ENCODE measurements at places on chromosomes 4 and X.

DNA sequence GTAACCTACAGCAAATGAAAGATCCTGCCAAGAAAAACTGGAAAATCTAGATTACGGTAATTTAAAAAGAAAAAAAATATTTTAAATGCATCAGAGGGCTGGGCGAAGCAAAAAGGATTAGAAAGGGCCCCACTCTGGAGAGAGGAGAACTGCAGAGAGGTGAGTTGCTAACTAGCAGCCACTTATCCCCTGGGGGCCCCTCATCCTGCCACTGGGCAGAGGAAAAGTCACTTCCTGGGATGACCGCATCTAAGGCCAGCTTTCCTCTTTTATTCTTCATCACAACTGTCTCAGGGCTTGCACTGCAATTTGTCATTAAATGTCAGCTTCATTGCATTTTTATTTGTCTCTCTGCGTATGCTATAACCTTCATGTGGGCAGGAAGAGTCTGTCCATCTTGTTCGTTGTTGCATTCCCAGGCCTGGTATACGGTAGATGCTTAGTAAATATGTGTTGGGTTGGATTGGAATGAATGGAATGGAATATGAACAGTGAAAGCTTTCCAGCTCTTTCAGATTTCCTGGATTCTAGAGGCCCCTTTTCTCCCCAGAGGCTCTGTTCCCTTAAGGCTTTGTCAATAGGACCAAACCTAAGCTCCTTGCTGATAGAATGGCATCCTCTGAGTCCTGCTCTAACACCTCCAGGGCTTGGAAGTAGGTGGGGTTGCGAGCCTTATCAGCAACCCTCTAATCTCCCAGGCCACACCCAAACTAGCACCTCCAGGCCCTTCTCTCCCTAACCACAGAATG lies 58.9 kb downstream of the TLR10 start:
- no peak for DNase-seq

GRCh38 chrX:123830309-123830708 lies 29.5 kb upstream of the XIAP start:
- peak; percentile 51 for DNase-seq

- DNase-seq: no peak
These were observed 1212.4 kb downstream of the PCDH18 start for GRCh38 chr4:136319789-136320464.

DNA sequence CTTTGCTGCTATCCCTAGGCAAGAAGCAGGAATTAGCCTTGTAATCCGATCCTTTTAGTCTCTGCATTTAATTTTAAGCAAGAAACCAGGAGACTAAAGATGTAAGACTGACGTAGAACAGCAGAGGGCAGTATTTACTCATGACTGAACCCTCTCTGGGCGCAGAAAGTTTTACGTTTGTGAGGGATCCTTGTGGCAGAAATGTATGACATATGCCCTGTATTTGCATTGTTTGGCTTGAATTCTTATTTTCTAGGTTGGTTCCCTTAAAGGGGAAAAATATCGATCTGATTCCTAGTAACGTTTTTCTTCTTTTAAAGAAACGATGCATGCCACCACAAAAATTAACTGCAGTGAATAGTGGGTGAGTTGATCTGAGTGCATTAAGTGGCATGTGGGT lies 1.3 kb upstream of the FAT4 start:
- DNase-seq: no peak

GRCh38 chr4:86043755-86044592 lies 315.9 kb downstream of the MAPK10 start:
- DNase-seq: no peak

GRCh38 chr4:55117511-55117910 lies 7.9 kb downstream of the KDR start:
- no peak for DNase-seq

GRCh38 chr4:13933191-13933590 lies 305.7 kb upstream of the BOD1L1 start:
- no peak for DNase-seq

DNA sequence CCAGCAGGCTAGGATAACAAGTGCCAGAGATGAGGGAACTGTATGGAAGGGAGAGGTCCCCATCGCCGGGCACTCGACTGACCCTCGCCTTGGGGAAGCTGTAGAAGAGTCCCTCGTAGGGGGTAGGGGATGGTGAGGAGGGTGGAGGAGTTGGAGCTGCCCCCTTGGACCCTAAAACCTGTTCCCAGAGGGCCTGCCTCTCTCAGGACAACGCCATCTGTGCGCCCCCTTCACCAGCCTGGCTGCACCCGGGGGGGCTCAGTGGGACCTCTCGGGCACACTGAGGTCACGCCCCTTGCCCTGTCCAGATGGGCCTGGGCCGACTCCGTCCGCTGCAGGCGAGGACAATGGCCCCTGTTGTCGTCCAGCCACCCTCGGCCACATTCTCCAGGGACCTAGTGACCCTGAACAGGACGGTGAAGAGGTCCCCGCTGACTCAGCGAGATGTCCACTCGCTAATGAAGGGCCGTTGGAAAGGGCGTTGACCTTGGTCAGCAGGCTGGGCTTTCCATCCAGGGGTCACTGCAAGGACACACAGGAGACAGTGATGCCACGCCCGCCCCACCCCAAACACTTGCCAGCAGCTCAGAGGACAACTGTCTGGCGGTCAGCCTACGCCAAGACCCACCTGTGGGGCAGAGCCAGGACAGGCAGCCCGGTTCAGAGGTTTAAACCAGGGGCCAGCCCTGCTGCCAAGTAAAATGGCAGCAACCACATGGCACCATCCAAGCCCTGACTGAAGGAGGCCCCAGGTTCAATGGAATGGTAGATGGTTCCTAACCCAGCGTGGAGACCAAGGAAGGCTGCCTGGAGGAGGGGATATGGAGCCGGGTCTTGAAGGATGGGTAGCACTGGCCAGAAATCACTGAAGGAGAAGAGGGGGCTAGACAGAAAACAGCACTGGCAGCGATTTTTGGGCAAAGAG lies 51.2 kb downstream of the HMX1 start:
- no peak for DNase-seq

- DNase-seq: no peak
These were observed 29.3 kb downstream of the DYNLT3 start for GRCh38 chrX:37818031-37818430.

DNA sequence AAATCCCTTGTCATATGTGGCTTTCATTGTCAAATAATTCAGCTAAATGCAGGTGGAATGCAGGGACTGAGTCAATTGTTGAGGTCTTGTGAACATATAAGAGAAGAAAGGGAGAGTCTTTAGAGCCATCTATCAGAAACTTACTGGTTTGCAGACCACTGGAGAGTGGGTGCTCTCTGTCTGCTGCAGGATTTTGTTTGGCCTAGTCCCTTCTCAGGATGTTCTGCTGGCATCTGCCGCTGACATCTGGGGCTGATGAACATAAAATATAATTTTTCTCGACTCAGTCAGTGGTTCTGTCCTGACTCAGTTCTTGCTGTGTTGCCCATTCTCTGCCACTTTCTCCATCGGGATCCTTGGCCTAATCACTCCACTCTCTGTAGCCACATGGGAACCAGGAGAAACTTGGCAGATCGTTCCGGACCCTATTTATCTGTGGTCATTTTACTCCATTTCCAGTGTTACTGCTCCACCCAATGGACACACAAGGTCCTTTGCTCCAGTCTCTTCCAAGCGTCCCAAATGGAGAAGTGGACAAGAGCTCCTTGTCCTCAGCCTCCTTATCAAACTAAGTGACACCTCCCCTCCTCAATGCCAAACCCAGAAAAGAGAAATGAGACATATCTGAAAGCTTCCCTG lies 436.2 kb downstream of the FAT4 start:
- DNase-seq: no peak

- no peak for DNase-seq
These were observed 36.7 kb upstream of the TLR3 start for GRCh38 chr4:186032259-186032658.

GRCh38 chr4:124754681-124755080 lies 42.1 kb upstream of the ANKRD50 start:
- DNase-seq: no peak

DNA sequence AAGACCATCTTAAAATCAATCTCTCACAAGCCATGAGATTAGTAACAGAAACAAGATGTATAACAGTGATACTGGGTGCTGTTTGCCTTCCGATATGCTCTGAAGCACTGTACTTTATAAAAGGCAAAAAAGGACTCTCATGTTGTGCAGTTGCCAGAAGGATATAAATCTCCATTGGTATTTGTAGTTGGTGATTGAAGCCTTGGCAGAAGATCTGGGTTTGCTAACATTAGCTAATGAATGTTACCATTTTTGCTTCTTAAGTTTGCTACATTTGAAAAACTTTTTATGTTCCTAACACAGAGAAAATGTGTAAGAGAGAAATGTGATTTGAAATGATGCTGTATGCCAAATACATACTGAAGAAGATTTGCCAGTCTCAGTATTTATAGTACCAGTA lies 44.4 kb downstream of the RAP1GDS1 start:
- no peak for DNase-seq

- no peak for DNase-seq
These were observed 66.1 kb upstream of the IL15 start for GRCh38 chr4:141570290-141570689.

DNA sequence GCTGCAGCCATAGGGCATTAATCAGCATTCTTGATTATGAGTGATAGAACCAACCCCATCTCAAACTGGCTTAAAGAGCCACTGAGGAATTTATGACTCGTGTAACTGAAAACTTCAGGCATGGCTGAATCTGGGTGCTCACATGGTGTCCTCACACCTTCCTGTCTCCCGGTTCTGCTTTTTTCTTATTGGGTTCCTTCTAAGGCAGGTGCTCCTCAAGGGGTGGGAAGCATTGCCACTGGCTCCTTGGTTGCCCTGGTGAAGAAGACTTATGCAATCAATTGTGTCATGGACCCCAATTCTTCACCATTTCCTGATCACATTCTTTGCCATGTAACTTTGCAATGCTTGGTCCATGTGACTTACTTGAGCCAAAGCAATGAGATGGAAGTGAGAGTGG lies 4.3 kb upstream of the ZCCHC4 start:
- DNase-seq: no peak

- no peak for DNase-seq
These were observed 5.7 kb downstream of the PITX2 start for GRCh38 chr4:110617075-110617640.

- DNase-seq: no peak
These were observed 8.7 kb downstream of the SMIM10 start for GRCh38 chrX:134999469-134999868.

GRCh38 chrX:10619425-10620046 lies 849 bp downstream of the MID1 start:
- DNase-seq: no peak

DNA sequence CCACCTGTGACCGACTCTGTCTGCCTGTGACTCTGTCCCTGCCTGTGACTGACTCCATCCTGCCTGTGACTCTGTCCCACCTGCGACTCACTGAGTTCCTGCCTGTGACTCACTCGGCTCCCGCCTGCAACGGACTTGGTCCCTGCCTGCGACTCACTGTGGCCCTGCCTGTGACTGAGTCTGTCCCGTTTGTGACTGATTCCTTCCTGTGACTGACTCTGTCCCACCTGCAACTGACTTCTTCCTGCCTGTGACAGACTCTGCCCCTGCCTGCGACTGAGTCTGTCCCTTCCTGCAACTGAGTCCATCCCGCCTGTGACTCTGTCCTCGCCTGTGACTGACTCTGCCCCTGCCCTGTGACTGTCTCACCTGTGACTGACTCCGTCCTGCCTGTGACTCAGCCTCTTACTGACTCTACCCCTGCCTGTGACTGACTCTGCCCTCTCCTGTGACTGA lies 9.6 kb upstream of the UVSSA start:
- DNase-seq: peak; percentile 77

- DNase-seq: no peak
These were observed 611.0 kb downstream of the KCTD8 start for GRCh38 chr4:43837604-43838003.

All from activated CD4-positive, alpha-beta T cell treated with anti-CD3 and anti-CD28 coated beads, Interleukin-2, amount 50 U/mL, for 48 hours (primary cell).